Glomerular endothelial cell (primary cell): ENCODE measurements at places on chromosomes 5 and 9. TPM values are rescaled to one million over a fixed set of nuclear protein-coding genes. Genes with fewer than 3 reads are reported as not detected.

EXOSC3 gene
- 26.8 and 26.9 TPM in 2 replicates for total RNA-seq

- DNase-seq = no peak
Measured at GRCh38 chr5:84381502-84382362, 2.9 kb downstream of the EDIL3 start.

- no peak for DNase-seq
Measured at GRCh38 chr9:10112070-10112469, 500.7 kb downstream of the PTPRD start.

DNA sequence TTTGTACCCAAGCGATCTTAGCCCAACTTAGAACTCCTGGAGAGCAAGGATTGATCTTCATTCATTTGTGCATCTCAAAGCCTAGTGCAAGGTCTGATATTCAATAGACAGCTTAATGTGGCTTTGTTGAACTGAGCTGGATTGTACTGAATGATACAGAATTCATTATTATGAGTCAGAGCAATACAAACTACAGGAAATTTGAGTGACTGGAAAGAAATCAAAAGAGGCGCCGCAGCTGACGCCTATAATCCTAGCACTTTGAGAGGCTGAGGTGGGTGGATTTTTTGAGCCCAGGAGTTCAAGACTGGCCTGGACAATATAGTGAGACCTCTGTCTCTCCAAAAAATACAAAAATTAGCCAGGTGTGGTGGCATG is 58.6 kb downstream of the ENC1 start:
- DNase-seq = no peak
